Activated naive CD8-positive, alpha-beta T cell treated with anti-CD3 and anti-CD28 coated beads, Interleukin-2, amount 10 ng/mL, durations not matched to agents 7 days and 5 days (primary cell): ENCODE measurements at places on chromosomes 1 and 21.

DNA sequence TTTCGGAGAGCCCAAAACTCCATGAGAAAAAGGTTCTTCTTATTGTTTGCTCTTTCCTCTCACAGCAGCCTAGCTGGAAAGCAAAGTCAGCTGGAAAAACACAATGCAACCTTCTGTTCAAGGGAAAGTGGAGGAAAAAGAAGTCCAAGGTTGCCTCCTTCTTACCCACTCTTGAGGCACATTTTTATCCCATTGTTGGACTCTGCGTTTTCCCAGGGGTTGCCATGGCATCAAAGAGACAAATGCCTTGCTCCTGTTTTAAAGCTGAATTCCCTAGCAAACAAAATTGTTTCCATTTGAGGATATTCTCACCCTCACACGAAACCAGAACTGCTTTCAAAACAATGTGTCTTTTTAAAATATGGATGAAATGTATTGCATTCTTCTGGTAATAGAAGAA lies 45.1 kb upstream of the PALMD start:
- no peak for DNase-seq

- no peak for DNase-seq
These were observed 11.1 kb upstream of the PAXBP1 start for GRCh38 chr21:32782698-32783097.

GRCh38 chr1:31648190-31648589 lies 3.5 kb upstream of the PEF1 start:
- no peak for DNase-seq

DNA sequence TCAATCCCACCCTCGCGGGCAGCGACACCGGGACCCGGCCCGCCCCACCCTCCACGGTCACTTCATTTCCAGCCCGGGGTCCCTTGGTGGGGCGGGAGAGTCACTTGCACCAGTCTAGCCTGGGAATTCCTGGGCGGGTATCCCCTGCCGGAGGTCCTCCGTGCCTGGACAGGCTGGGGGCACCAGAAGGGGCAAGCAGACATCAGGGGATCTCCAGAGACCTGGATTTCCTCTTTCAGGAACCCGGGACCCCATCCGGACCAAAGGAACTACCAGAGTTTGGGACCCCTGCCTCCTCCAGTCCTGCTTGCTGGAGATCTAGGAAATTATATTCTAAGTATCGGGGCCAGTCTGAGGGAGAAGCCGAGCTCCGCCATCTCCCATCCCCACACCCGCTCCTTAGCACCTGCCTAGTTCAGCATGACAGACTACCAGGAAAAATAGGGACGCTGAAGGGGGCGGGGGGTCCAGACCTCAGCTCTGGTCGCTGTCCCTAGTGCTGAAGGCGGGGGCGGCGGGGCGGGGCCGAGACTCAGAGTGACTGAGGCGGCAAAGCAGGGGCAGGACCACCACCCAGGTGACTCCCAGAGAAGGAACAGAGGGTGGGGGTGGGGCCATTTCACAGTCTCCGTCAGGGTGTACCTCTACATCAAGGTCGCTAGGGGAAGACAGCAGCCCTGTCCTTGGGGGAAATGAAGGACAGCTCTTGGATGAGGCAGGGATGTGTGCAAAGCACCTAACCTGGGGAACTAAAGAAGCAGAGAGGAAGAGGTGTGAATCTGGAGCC lies 832 bp downstream of the HCN3 start:
- DNase-seq: peak; percentile 74

- no peak for DNase-seq
These were observed 86.0 kb downstream of the UCHL5 start for GRCh38 chr1:192973202-192973601.

- no peak for DNase-seq
These were observed 6.4 kb downstream of the NUAK2 start for GRCh38 chr1:205315008-205315618.

DNA sequence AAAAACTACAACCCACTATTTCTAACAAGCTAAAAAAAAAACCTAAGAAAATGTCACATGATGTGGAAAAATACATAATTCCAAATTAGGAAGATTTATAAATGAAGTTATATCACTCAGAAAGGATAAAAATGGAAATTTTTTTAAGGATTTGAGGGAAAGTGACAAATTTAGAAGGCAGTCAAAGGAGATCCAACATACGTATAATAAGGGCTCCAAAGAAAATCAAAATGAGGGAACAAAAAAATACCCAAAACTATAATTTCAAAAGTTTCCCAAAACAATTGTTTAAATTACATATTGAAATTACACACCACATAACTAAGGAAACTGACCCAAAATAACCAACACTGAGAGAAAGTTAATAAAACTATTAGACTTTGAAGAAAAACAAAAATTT lies 381.1 kb upstream of the KAZN start:
- no peak for DNase-seq

DNA sequence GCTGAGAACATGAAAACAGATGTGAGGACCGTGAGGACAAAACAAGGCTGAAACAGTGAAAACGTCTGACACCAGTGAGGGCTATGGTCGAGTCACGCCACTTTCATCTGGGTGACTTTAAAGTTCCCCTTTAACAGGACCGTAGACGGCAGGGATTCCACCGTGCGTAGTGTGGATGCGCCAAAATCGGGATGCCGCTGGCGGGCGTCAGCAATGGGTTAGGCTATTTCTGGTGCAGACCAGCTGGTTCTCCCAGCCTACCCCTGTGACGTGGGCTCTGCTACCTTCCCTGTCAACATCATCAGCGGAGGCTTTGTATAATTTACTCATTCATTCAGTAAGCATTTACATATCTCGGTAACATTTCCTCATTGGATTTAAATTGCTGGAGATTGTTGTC lies 246.6 kb upstream of the AJAP1 start:
- DNase-seq: no peak

GRCh38 chr1:12048372-12048771 lies 14.7 kb upstream of the TNFRSF8 start:
- no peak for DNase-seq

GRCh38 chr1:11068600-11069473 lies 9.0 kb upstream of the SRM start:
- no peak for DNase-seq

DNA sequence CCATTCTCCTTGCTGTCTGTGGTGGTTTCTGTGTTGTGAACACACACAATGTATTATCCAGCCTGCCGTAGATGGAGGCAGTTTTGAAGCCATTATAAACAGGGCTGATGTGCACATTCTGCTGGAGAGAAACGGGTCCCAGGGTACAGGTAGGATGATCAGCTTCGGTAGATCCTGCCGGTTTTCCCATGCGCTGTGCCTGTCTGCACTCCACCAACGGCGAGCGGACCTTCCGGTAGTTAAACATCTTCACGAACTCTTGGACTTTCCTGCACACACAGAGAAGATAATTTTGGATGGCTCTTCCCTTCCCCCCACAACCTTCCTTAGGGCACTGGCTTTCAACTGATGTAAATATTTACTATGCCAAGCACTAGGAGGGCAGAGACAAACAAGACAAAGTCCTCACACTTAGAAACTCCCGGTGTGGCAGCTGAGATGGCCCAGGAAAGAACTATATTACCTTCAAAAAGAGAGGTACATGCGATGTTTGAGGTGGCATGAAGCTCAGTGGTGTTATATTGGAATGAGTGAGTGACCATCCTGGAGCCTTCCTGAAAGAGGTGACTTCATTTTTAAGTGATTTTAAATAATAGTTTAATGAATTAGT lies 41.7 kb downstream of the ALPL start:
- no peak for DNase-seq

- peak; percentile 84 for DNase-seq
These were observed 70.3 kb downstream of the PIK3CD start for GRCh38 chr1:9721606-9722377.

- DNase-seq: no peak
These were observed 287.7 kb downstream of the HHAT start for GRCh38 chr1:210616356-210616755.

- DNase-seq: peak; percentile 12
These were observed 4.2 kb downstream of the S100A6 start for GRCh38 chr1:153531638-153532037.

DNA sequence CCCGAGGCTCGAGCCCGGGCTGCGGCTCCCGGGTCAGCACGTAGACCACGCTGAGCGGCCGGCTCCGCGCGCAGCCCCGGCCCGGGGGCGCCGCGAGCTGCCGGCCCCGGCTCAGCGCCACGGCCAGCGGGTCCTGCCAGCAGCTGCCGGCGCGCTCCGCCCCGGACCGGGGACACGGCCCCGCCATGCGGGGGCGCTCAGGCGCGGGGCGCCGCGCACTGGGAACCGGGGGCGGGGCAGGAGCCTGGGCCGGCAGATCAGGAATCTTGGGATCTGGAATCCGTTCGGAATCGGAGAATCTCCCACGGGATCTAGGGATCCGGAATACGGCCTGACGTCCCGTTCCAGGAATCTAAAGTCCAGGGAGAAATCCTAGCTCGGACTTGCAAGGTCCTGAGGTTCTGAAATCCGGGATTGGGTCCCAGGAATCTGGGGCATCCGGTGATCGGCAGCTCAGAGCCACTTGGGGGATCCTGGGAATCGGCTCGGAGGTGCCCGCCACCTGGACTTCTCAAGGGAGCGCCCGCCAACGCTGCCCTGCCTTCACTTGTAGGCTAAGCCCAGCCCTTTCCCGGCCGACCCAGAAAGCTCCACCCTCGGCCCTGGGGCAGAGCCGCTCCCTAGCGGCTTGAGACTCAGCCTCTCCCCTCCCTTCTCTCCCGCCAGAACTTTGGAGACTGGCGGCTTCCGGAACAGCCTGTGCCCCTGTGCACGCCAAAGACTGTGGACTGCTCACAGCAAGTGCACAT lies at the start of gene MAP3K6:
TSS of gene MAP3K6 (minus strand) at position 551 of the 749 bp plus-strand sequence. CDS start at position 187, 364 bp downstream.
- peak; percentile 77 for DNase-seq

- no peak for DNase-seq
These were observed 11.6 kb downstream of the HHAT start for GRCh38 chr1:210340311-210340710.

DNA sequence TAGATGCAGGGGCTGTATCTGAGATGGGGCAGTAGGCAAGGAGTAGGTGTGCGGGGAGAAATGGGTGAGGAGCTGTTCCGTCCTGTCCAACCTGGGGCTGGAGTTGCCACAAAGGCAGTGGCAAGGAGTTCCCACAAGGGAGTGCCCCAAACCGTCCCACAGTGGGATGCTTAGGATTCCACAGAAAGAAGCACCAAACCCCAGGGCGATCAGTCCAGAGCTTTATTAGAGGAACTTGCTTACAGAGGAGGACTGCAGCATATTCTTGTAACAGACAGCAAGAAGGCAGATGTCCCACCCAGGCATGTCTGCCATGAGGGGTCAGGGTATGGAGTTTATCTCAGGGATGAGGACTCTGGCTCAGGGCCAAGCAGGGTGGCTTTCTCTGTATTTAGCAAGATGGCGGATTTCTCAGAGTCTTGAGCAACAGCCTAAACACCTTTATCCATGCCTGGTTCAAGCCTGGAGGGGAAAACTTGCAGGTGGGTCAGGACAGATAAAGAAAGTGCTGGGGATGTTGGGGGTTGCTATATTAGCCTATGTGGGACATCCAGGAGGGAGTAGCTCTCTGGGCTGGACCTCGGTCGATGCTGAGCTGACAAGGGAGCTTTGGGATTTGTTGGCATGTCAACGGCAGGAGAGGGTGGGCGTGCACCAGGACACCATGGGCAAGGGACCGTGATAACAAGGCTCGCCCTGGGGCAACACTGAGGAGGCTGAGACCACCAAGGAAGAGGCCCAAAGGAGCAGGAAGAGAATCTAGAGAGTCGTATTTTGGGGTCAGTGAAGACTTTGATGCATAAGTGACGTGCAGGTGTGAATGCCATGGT lies 32.8 kb downstream of the OBSCN start:
- no peak for DNase-seq

GRCh38 chr1:202952818-202953217 lies 5.3 kb downstream of the ADIPOR1 start:
- no peak for DNase-seq

- no peak for DNase-seq
These were observed 20.8 kb upstream of the SDC3 start for GRCh38 chr1:30929135-30929889.

DNA sequence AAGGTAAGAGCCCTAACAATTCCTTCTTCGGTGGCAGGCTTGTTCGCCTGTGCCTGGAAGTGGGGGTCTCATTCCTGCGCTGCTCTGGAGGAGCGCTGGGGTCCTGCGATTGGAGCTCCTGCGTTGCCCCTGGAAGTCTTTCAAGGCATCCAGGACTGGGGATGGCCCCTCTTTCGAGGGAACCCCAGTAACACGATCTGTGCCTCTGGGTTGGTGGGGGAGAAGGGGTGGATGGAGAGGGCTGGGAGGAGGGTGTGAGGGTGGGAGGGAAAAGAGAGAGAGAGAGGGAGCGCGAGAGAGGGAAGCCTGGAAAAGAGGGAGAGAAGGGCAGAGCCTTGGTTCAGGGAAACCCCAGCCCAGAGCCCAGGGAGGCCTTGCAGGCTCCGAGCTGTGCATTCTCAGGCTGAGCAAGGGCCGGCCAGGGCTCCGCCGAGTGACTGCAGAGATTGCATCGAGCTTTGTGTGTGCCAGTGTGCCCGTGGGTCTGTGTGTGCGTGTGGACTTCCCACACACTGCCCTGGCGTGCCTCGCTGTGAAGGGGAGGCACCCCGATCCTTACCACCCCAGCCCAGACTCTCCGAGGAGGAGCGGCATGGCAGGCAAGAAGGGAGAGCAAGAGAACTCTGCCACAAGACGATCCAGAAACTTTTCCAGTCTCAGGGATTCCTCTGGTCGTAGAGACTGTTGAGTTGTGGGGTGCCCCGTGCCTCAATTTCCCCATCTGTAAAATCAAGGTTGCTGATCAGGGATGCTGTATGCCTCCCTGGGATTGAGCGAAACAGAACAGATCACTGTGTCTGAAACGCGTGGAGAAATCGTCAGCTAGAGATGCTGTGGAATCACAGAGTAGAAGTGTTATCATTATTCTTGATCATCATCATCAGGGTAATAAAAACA lies 619 bp downstream of the BCL9 start:
- DNase-seq: peak; percentile 56

GRCh38 chr1:167332503-167332902 lies 111.8 kb downstream of the POU2F1 start:
- DNase-seq: no peak

DNA sequence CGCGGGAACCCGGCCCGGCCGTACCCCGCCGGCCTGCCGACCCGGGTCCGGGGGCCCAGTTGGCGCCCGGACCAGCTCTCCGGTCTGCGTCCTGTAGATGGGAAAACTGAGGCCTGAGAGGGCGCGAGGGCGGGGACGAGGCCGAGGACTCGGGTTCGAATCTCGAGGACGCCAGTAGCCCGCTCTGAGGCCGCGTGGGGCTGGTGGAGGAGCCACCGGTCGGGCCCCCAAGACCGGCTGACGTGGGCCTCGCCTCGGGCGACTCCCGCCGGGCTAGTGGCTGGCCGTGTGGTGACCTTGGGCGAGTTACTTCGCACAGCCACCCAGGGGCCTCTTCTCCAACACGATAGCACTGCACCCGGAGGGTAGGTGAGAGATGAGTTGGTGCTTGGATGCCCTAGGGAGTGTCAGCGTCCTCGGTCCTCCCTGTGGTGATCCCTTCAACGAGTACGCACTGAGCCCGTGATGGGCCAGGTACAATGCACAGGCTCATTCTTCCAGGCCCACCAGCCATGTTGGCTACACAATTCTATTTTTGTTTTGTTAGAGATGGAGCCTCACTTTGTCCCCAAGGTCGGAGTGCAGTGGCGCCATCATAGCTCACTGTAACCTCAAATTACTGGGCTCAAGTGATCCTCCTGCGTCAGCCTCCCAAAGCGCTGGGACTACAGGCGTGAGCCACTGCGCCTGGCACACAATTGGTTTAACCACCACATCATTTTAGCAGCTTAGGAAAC lies 404 bp upstream of the SCMH1 start:
- DNase-seq: peak; percentile 74
